Urothelium cell line (cell line): ENCODE measurements at places on chromosomes 6 and 20.

DNA sequence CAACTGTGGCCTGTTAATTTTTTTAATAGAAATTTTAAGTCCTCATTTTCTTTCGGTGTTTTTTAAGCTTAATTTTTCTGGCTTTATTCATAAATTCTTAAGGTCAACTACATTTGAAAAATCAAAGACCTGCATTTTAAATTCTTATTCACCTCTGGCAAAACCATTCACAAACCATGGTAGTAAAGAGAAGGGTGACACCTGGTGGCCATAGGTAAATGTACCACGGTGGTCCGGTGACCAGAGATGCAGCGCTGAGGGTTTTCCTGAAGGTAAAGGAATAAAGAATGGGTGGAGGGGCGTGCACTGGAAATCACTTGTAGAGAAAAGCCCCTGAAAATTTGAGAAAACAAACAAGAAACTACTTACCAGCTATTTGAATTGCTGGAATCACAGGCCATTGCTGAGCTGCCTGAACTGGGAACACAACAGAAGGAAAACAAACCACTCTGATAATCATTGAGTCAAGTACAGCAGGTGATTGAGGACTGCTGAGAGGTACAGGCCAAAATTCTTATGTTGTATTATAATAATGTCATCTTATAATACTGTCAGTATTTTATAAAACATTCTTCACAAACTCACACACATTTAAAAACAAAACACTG, 10.1 kb downstream of the HFE start:
- peak; percentile 41 for DNase-seq

DNA sequence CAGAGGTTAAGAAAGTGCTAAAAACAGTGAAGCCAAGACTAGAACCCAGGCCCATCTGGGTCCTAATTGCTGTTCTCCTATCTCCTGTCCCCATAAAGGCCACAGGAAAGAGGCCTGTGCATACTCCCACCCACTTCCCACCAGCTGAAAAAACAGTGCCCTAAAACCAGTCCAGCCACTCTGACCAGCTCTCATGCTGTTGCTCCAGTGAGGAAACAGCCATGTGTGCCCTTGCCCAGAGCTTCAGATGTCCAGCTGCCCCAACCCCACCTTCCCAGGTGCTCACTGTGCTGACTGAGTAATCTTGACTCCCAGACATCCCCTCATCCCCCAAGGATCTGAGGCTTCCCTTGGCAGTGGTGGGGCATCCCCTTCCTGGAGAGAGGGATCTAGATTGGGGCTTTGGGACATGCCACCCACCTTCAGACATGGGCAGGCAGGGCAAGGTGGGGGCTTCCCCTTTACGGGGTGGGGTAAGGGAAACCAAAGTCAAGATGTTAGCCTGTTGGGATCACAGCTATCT, 28.7 kb downstream of the KCNK5 start:
- DNase-seq, result no peak

GRCh38 chr6:55449225-55449624, 122.0 kb downstream of the GFRAL start:
- DNase-seq, result no peak

GRCh38 chr20:59004763-59005522, 2.1 kb downstream of the CTSZ start:
- DNase-seq, result no peak

- no peak for DNase-seq
Measured at GRCh38 chr6:167398214-167399050, 73.5 kb downstream of the TTLL2 start.

DNA sequence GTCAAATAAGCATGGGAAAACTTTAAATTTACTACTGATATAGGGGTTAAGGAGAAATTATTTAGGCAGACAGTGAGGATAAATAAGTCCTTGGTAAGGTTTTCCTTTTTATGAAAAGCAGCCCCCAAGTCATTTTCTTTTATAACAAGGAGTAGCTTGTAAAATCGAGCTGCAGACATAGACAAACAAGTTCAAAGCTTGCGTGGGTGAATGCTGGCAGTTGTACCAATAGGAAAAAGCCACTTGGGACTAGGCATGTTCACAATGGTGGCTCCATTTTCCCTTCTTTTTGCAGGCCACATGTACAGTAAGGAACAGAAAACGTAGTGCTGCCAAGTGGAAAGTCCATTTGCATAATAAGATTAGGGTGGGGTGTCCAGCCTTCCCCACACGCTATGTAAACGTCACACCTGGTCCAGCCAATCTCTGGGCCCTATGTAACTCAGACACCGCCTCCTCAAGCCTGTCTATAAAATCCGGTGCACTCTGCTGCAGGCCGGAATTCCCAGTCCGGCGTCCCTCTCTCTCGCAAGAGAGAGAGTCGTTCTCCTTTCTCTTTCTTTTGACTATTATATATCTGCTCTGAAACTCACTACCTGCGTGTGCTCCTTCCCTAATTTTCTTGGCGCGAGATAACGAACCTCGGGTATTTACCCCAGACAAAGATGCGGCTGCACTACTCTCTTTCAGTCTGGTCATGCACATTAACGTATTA, 217.1 kb upstream of the MAN1A1 start:
- DNase-seq, result no peak

- no peak for DNase-seq
Measured at GRCh38 chr20:6780433-6781190, 13.1 kb downstream of the BMP2 start.

GRCh38 chr6:139126255-139126654, 8.6 kb upstream of the HECA start:
- DNase-seq, result peak; percentile 12

- no peak for DNase-seq
Measured at GRCh38 chr6:149190224-149190831, 127.2 kb upstream of the TAB2 start.

GRCh38 chr20:34871966-34872621, 562 bp downstream of the GGT7 start:
- no peak for DNase-seq

DNA sequence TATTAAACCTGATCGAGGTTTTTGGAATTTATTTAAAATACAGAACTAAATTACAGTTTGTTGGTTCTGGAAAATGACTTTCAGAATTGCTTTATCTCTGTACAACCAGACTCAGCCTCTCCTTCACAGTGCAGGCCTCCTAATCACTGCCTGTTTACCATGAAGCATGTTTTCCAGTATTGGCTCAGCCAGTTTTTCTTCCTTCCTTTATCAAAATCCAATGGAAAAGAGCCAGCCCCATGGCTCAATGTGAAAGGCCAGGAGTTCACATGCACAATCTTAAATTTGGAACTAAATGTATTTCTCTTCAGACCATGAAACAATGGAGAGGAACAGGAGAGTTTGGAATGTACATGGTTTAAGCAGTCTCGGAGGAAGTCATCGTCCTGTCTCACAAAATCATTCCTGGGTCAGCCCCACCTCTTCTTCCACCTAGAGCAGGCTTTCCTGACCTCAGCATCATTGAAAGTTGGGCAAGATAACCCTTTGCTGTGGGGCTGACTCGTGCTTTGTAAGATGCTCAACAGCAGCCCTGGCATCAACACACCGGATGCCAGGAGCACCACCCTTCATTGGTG, 680.9 kb upstream of the AGPAT4 start:
- no peak for DNase-seq

DNA sequence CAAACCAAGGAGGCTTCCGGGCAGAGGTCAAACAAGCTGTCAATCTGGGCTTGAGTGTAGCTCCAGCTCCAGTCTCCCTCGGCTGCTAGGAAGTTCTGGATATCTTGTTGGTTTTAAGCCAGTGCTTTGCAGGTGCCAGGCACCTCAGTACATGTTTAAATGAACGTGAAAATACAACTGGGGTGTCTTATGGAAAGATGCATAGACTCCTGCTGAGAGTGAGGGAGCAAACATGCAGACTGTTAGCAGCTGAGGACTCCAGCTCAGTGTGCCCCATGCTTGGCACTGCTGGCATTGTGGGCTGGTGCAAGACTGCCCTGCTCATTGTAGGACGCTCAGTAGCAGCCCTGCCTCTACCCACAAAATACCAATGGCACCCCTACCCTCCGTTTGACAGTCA, 28.5 kb downstream of the ERMARD start:
- DNase-seq, result no peak

- peak; percentile 65 for DNase-seq
Measured at GRCh38 chr20:52001999-52002666, 189.4 kb downstream of the ZFP64 start.

GRCh38 chr6:48733581-48733980, 622.6 kb upstream of the PTCHD4 start:
- DNase-seq, result no peak

- DNase-seq, result no peak
Measured at GRCh38 chr6:101640131-101640530, 246.6 kb downstream of the GRIK2 start.

DNA sequence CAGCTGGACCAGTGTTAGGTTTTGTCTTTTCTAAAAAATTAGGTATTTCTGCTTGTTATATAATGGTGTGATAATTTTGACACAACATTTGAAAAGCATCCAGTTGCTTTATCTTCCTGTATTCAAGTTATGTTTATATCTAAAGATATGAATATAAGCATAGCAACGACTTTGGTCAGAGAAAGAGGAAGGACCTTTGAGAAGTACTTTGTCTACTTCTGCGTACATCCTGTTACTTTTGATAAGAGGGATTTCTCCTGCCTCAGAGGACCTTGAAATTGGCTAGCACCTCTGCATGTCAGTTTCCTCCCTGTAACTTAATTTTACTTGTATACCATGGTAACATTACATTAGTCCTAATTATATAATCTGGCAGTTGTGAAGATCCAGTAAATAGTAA, 24.8 kb downstream of the PHF20 start:
- no peak for DNase-seq

DNA sequence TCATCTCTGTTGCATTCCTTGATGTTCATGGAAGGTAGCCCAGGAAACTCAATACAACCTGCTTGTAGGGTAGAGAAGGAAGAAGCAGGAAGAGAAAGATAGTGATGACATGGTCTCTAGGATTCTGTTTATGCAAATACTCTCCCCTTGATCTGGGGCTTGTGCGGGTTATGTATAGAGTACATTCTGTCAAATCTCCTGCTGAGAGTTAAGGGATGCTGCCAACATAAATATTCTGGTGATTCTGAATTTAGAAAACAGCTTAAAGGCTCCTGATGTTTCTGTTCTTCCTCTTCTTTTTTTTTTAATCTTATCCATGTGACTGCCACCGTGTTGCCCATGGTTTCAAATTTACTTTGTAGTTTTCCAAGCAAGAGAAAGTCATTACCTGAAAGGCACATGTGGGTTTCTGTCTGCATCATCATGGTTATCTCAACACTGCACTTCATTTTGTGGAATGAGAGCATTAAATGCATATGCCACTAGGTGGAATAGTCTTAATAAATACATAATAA, 150.6 kb downstream of the RPS12 start:
- DNase-seq, result no peak

GRCh38 chr6:125157280-125157679, 3.7 kb downstream of the TPD52L1 start:
- DNase-seq, result no peak

GRCh38 chr20:34883087-34883688, 6.8 kb downstream of the ACSS2 start:
- no peak for DNase-seq

GRCh38 chr6:32255199-32256153, 31.6 kb upstream of the NOTCH4 start:
- DNase-seq, result peak; percentile 91

- DNase-seq, result no peak
Measured at GRCh38 chr6:69059413-69059812, 424.3 kb downstream of the ADGRB3 start.

- DNase-seq, result peak; percentile 21
Measured at GRCh38 chr6:136927292-136927691, 5.2 kb downstream of the SLC35D3 start.

- no peak for DNase-seq
Measured at GRCh38 chr6:122713138-122713537, 66.4 kb upstream of the FABP7 start.

- DNase-seq, result no peak
Measured at GRCh38 chr6:100065348-100065747, 71.3 kb upstream of the MCHR2 start.

GRCh38 chr6:114121913-114122662, 151.1 kb upstream of the HDAC2 start:
- no peak for DNase-seq

DNA sequence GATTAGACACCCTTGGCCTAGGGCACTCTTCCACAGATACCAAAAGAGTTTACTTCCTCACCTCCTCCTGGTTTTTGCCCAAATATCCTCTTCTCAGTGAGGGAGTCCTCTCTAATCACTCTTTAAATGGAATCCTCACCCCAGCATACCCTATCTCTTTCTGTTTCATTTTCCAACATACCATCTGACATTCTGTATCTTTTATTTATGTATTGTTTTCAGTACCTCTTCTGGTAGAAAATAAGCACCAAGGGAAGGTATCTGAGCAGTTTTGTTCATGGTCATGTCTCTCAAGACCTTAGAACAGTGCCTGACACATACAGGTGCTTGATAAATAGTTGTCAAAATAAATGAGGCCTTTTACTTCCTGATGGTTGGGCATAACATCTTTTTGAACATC, 55.1 kb downstream of the KIAA0408 start:
- DNase-seq, result no peak

GRCh38 chr6:89385846-89386245, 26.2 kb downstream of the RRAGD start:
- DNase-seq, result no peak

DNA sequence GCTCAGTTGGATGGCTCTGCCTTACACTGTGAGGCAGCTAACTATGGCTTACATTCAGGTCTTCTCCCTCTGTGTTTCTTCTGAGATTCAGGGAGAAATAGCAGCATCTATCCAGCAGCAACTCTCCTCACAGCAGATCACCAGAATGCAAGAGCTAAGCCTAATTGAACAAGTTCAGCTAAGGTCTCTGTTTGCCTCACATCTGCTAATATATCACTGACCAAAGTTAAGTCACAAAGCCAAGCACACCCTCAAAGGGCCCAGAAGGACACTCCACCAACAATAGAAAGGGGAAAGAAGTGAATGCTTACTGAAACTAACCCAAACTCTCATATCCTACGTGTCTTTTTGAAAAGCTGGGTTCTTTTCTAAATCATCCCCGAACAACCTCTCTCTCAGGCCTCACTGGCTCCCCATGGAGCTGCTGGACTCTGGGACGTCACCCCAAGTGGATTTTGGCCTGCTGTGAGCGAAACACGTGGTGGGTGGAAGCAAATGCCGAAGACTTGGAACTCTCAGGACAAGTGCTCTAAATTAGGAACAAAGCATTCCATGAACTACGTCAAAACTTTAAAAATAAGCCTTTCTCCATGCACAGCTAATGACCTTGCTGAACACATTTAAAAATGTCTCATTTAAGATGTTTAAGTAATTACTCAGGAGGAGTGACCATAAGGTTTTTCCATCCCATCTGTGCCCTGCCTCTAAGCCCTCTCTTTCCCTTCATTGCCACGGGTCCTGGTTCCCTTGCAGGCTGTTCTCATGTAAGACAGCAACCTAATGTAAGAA, 167.5 kb upstream of the PLCB4 start:
- no peak for DNase-seq

DNA sequence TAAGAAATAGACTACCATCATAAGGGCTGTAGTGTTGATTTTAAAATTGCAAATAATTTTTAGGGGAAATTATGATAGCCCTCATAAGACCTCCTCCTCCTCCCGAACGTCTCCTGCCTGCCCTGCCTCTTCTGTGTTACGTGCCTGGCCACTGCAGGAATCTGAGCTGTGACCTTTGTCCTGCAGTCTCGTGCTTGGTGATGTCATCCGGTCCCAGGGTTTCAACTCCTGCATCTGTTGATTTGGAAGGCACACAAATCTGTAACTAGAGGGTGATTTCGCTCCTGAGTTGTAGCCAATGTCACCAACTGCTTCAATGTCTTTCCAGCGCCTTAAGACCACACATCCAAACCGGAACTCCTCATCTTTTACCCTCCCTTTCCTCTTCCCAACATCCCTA, 163.2 kb downstream of the AIG1 start:
- no peak for DNase-seq
